ENCODE measurements at places on chromosomes 2 and 18.

DNA sequence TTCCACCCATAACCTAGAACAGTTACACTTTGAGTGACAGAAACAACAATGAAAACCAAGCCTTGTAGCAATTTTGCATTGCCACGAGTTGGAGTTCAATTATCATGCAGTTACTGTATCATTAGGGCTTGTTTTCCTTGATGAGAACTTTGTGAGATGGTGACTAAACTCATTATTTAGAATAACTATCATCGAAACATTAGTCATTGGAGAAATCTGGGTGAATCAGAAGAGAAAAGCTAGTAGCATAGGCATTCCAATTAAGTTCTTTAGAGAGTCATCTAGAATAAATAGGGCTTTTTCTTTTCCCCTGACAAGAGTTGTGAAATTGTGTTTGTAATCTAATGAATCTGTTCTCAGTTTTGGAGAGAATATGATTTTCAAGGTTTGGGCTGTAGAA is 122.8 kb upstream of the DOCK10 start:
- no peak for DNase-seq

DNA sequence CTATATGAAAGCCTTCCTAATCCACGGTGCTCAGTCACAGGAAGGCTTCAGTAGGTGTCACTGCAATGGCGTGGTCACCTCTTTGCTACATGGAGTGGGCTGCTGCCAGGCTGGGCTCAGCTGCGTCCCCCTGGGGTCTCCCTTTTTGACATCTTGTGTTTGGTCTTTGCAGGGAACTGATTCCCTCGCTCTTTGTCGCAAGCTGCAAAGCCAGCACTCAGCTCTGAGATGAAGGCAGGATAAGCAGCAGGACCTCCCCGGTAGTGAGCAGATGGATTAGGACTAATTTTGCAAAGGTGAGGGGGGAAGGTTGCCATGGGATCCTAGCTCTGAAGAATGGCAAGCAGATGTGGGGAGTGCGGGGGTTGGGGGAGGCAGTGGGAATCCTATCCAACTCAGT is 173.9 kb upstream of the ARL4C start:
- no peak for DNase-seq

DNA sequence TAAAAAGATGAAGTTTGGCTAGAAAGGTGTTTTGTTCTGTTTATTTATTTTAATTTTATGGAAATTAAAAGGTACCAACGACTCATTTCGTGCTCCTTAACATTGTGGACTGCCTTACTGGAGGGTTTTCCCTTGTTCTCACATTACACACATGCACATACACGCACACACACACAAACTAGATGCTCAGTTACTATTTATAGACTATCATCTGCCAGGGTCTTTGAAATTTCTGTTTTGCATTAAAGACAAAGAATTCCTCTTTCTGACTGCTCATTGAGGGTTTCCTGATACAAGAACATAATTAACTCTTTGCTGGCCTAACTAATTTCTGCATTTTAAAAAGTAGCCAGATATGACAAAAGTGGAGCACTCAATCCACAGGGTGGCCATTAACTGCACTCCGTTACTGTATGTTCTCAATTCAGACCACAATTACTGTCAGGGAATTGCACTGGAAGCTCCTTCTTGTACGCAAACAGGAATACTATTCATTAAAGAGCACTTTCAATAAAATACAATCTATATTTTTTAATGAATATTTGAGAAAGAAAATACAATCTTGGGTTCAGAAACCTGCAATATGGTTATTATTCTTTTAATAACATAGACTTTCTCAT is 366.9 kb upstream of the GALNT5 start:
- no peak for DNase-seq

- DNase-seq = no peak
Measured at GRCh38 chr18:8794156-8794933, 89.0 kb downstream of the MTCL1 start.

DNA sequence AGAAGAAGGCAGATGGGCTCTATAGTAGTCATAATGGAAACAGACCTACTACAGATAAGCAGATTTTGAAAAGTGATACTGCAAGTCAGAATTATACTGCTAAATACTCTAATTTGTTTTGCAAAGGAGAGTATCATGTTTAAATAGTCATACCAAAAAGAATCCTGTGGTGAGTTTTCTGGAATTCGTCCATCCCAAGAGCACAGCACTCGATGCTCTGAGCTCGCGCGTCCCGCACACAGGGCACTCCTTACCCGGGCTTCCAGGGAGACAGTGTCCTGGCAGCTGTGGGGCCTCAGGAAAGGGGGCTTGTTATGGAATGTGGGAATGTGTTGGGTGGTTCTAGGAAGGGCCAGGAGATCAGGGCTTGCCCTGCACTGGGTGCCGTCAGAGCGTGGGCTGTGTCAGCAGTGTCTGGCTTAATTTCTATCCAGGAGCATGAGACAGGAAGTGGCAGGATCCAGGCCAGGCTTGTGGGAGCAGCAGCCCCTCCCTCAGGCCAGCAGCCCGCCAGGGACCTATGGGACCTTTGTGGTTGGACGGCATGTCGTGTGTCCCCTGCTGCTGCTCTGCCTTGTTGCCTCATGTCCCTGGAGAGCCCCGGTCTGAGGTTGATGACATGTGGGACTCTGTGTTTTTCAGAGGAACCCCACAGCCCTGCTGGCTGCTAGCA is 193.2 kb upstream of the TPO start:
- DNase-seq = no peak

Measured in stimulated activated CD8-positive, alpha-beta memory T cell treated with anti-CD3 and anti-CD28 coated beads, Interleukin-2, amount 100 ng/mL, for 48 hours (primary cell).